SK-MEL-5 (cell line): ENCODE measurements at places on chromosomes 11 and 22. TPM values are rescaled to one million over a fixed set of nuclear protein-coding genes. Genes with fewer than 3 reads are reported as not detected.

GRCh38 chr11:10600570-10601248, 32.2 kb upstream of the LYVE1 start:
- DNase-seq: no peak

DNA sequence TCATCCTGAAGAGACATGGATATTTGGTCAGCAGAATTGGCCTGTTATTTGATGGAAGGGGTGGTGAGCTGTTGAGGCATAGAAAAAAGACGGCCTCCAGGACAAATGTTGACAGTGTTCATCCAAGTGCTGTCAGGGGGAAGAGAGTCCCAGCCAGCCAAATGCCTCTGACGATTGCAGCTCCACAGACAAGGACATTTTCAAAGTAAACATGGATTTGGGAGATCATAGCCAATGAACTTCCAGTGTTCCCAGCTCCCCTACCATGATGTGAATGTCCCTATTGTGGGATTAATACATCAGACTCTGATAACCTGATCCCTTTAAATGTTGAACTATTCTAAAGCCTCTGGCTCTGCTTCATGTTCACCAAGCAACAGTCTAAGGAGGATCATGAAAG, 31.2 kb upstream of the PSMA1 start:
- DNase-seq: no peak

DNA sequence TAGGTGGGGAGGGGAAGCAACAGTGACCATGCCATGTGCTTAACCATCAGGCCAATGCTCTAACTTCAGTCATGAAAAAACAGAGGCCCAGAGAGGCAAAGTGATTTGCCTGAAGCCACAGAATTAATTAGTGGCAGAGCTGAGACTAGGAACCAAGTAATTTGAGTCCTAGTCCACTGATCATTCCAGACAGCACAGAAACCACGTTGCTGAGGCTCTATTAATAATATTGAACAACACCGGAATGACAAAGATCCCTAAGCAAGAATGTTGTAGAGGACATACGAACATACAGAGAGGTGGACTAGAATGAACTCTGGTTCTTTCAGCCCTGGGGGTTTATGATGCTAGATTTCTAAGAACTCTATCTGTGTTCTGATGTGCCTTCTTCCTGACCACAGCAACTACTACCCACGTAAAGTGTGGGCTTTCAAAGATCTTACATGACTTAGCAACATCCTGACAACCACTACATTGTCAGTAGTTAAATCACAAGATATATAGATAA, 92.3 kb downstream of the GAB2 start:
- DNase-seq: peak; percentile 81

DNA sequence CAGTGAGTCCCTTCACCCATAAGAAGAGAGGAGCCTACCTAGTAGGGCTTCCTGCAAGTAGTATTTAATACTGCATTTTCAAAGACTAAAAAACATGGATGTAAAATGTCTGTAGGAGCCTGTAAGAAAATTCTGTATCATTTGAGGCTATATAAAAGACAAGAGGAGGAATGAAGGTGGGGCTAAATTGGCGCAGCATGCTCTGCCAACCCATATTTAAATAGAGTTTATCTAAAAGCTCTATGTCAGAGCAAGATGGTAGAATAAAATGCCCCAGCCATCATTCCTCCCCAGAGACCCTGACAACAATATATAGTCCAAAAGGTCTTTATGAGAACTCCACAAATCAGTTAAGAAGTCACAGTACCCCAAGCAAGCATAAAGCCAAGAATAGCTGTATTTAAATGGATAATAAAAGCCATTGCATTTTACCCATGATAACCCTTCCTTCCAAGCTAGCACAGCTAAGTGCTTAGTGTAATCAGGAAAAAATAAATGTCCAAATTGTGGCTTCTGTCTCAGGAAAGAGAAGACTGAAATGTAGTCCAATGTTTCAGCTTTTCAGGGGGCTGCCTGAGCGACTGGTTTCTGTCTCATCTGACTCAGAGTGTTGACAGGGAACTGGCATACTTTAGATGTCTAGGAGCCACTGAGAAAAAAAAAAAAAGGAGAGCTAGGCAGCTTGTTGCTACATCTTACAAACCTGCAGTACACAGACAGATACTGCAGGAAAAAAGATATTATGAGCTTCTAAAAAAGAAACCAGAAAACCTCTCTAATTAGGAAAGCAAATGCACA, 258.6 kb downstream of the METTL15 start:
- no peak for DNase-seq

- no peak for DNase-seq
These were observed 29.7 kb upstream of the TSKU start for GRCh38 chr11:76753449-76753848.

Gene CYP2D6
- total RNA-seq: 0.21 and 0.24 TPM in 2 replicates

Gene CRACR2B
- total RNA-seq: not detected in 2 replicates

Gene MUC5AC
- total RNA-seq: not detected in 2 replicates

Gene MGAT3
- 0.90 and 0.98 TPM in 2 replicates for total RNA-seq

Gene CCDC89
- total RNA-seq: 1.2 and 1.4 TPM in 2 replicates
